ENCODE measurements at places on chromosomes 6 and 20.

GRCh38 chr6:108164815-108165706 lies 761 bp upstream of the NR2E1 start:
- DNase-seq = no peak

DNA sequence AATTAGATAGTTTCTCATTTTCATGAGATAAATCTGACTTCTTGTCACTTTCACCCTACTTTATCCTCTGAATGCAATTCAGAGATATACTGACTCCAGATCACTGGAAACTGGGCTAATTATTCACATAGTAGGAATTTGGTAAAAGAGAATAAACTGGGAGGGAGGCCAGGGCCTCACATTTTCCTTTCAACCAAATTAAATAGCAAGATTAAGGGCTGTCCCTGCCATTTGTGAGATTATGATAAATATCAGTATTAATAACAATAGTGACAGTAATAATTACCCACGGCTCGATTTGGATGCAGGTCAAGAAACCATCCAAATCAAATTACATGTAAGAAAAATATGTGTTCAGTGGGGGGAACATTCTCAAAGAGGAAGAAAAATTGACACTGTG lies 140.5 kb downstream of the CD83 start:
- no peak for DNase-seq

DNA sequence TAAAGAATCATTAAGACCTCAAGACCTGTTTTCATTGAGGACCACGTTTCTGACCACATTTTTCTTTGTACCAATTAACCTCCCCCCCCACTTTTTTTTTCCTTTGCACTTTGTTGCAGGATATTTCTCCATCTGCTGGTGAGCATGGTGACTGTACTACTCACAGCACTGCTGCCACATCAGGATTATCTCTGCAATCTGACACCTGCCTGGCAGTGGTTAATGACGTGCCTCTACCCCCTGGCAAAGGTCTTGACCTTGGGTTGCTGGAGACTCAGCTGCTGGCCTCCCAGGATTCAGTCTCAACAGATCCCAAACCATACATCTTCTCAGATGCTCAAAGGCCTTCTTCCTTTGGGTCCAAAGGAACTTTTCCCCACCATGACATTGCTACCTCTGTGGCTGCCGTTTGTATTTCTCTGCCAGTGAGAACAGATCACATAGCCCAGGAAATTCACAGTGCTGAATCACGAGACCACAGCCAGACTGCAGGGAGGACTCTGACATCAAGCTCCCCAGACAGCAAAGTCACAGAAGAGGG lies 46.6 kb upstream of the EDN3 start:
- no peak for DNase-seq

DNA sequence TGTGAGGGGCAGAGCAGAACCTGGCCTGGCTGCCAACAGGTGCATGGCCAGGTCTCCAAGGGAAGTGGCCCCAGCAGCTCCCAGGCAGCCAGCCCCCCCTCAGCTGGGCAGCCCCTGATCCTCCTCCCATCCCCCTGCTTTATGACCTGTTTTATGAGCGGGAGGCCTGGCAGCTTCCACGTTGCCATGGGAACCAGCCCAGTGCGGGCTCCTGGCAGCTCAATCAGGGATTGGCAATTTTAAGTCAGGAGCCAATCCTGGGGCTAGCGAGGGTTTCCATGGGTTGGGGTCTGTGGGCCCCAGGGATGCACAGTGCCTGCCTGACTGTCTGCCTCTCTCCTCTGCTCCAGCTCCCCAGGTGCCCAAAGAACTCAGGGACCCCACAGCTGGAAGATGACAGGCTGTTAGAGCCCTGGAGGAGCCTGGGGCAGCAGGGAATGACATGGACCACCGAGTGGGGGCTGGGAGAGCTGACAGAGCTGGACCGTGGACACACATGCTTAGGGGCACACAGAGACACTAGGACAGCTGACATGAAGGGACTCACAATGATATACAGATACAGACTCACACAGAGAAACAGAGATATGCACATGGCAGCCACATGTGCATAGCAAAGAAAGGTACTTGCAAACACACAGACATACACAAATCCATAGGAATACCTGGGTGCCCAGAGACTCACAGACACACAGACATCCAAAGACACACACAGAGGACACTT lies 56.5 kb upstream of the SIRPA start:
- DNase-seq = no peak

DNA sequence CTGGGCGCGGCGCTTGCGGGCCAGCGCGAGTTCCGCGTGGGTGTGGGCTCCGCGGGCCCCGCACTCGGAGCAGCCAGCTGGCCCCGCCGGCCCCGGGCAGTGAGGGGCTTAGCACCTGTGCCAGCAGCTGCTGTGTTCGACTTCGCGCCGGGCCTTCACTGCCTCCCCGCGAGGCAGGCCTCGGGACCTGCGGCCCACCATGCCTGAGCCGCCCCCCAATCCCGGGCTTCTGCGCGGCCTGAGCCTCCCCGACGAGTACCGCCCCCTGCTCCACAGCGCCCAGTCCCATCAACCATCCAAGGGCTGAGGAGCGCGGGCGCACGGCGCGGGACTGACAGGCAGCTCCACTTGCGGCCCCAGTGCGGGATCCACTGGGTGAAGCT lies 36.2 kb downstream of the RIOK1 start:
- no peak for DNase-seq

DNA sequence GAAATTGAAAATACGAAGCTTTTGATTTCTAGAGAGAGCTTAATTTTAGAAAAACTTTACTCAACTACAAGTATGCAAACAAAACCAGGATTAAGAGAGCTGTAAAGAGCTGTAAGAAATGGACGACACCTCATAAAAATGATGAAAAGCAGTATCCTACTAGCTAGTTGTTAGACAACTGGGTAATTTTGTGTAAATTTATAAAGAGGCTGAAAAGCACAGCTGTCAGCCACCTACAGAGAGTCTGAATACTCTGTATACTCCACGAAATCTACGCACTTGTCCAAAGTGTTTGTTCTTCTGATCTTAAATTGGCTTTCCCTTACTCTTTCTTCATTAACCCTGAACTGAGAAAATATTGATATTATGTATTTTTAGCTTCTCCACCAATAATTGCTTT lies 808.4 kb upstream of the EPHA7 start:
- no peak for DNase-seq

- DNase-seq = no peak
Measured at GRCh38 chr6:19632230-19632629, 204.9 kb upstream of the ID4 start.

- DNase-seq = peak; percentile 9
Measured at GRCh38 chr20:32479012-32479411, 106.1 kb downstream of the NOL4L start.

- peak; percentile 41 for DNase-seq
Measured at GRCh38 chr6:164911873-164912580, 397.4 kb downstream of the C6orf118 start.

DNA sequence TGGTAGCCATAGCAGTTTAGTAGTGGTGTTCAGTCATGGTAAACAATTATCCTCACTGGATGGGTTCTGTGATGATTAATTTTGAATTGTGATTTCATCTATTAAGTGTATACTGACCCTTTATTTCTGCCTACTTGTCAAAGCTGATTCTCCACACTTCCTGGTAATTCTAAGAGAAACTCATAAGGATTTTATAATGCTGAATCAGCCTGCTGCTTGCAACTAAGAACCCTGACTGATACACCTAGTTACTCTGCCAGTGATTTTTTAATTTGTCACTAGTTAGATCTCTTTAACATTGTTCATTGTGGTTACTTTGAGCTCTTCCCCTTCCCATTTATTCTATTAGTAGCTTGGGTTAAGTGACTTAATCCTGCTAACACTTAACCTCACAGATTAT lies 8.6 kb downstream of the CDC40 start:
- no peak for DNase-seq

- no peak for DNase-seq
Measured at GRCh38 chr6:124026694-124027093, 223.0 kb downstream of the NKAIN2 start.
